ENCODE measurements at places on chromosomes 6 and 20.

DNA sequence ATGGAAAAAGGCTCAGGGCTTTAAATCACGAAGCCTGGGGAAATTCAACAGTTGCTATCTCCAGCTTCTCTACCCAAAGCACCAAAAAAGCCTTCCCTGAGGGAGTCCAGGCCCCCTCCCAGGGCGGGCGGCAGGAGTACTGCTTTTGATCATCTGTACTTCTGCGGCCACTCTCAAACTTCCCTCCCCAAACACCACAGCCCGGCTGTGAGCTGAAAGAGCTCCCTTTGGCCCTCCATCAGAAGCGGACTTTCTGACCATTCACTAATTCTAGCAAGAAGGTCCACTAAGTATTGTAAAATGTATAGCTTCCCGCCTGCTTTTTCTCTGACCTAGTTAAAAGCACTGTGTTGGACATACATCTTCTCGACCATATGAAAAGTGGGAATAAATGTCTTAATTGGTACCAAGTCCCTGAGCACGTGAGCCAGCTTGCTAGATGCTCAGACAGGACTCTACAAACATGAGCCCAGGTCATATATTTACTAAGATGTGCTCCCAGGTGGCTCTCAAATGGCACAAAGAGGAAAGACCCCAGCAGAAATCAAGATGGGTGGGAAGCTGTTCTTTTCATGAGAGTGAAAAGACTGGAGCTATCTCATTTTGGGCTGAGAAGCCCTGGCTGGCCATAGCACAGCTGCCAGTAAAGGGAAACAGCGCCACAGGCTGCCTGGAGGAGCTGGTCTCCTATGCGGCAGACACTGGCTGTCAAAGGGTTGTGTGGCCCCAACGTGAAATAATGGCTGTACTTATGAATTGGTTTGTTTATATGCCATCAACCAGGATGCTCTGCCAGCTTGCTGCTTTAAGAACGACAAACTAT, 58.6 kb downstream of the GFOD1 start:
- DNase-seq, result no peak

DNA sequence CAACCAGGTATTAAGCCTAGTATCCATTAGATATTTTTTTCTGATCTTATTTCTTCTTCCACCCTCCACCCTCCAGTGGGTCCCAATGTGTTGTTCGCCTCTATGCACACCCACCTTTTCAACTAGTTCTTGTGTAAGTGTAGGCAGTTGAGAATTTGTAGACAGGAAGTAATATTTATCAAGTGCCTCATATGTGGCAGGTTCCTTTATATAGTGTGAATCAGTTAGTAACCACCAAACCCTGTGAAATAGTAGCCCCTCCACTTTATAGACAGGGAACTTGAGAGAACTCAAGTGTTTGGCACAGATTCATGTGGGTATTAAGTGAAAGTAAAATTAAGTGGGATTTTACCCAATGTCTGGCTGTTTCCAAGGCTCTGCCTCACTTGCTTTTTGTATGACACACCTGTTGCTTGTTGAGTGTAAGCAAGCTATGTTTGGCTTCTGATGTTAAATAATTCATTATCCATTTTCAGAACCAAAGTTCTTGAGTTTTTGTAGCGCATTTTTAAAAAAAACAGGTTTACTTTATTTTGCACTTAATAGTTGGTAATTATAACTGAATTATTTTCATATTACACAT, 24.8 kb downstream of the AFDN start:
- no peak for DNase-seq

- DNase-seq, result no peak
Observed at GRCh38 chr6:137736048-137736818, 130.8 kb upstream of the TNFAIP3 start.

GRCh38 chr20:47224300-47224791, 132.2 kb downstream of the ZMYND8 start:
- no peak for DNase-seq

DNA sequence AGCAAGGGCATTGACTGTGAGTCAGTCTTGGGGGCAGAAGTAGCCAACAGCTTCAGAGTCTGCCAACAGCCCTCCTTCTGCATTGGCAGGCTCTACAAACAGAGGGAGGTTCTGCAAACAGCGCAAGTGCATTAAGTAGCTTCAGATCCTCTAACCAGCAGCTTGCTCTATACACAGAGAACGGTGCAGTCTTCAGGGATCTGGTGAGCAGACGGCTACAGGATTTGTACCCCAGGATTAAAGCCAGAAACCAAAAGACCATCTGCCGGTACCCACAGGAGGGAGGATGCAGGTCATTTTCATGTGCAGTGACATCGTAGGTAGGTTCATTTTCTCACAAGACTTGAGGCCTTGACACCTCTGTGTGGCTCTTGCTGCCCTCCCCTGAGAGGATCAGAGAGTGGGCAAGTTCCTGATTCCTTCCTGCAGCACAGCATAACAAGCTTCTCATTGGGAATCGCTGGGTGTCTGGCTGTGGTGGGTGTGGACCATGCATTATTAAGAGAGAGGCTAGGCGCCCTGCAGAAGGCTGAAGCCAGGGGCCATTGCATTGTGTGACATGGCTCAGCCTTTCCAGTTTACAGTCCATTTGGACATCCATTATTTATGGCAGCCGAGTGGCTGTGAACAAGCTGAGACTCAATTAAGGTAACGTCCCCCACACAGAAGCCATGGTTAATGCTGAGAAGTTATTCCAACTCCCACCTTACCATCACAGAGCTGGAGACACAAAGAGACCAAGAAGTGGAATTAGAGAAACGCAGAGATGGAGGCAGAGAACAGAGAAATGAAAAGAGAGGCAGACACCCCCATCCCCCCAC, 250.0 kb downstream of the LRFN2 start:
- DNase-seq, result no peak

DNA sequence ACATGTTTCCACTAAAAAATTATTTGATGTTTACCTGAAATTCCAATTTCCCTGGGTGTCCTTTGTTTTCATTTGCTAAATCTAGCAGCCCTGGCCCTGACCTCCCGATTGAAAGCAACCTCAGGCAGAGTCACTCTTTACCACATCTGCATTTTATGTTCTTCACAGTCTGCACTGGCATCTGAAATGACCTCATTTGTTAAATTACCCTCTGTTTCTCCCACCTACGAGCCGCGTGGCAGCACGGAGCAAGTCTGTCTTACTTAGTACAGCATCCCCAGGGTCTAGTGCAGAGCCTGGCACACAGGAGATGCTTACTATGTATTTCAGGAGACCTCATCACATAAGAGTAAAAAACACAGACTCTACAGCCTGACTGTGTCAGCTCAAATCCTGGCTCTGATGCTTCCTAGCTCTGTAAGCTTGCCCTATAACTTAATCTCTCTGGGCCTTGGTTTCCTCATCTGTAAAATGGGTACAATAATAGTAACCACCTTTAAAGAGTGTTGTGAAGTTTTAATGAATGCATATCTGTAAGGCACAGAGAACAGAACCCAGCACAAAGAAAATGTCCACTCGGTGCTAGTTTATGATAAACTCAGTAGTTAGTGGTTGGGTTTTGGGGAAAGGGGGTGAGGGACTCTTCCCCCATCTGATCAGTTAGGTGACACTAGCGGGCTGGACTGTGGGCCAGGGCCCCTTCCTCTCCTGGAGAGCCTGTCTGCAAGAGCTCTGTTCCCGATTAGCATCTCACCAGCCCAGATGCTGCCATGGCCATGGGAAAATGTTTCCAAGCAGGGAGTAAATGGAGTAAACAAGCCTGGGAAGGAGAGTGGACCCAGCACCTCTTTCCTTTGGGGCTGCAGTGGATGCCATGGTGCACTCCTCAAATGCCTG, 88.2 kb downstream of the PREX1 start:
- no peak for DNase-seq

DNA sequence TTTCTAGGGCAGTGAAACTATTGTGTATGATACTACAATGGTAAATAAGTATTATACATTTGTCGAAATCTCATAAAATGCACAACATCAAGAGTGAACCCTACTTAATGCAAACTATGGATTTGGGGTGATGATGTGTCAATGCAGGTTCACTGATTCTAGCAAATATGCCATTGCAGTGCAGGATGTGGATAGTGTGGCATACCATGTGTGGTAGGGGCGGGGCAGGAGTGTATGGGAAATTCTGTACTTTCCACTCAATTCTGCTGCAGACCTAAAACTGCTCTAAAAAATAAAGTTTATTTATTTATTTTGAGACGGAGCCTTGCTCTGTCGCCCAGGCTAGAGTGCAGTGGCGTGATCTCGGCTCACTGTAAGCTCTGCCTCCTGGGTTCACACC, 44.3 kb downstream of the ABHD12 start:
- no peak for DNase-seq
